Large intestine (tissue), 12 donors: ENCODE measurements at places on chromosomes 7 and 10. TPM values are rescaled to one million over a fixed set of nuclear protein-coding genes. Genes with fewer than 3 reads are reported as not detected.
A peak's percentile ranks its signal among the peaks of the same experiment; 100 is the strongest.

DNA sequence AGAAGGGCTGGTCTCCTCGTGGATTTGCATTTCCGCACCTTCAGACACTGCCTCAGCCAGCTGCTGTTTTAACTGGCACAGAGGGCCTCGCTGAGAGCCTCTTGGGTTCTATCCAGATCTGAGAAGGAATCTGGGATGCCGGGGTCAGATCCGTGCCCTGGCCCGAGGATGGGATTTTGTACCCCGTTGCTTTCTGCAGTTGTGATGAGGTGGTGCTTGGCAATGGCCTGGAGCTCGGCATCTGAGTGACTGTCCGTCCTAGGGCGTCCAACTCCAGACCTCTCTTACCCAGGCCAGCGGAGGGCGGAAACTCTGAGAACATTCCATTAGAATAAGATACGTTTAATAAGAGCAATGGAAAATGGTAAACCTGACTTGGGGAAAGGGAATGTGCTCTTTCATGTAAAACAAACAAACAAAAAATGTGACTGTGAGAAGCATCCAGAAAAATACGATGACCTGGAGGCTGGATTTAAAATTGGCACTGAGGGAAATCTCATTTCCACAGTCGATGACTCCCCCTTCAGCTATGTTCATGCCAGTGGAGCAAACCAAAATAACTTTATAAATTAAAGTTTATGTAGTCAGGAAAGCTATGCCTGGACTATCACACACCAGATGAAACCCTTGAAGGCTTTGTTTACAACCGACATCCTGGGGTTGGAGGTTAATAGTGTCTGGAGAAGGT is 39.6 kb downstream of the GRK5 start:
- peaks cover 26% of the 10 kb centered on the region for H3K4me1 ChIP-seq

DNA sequence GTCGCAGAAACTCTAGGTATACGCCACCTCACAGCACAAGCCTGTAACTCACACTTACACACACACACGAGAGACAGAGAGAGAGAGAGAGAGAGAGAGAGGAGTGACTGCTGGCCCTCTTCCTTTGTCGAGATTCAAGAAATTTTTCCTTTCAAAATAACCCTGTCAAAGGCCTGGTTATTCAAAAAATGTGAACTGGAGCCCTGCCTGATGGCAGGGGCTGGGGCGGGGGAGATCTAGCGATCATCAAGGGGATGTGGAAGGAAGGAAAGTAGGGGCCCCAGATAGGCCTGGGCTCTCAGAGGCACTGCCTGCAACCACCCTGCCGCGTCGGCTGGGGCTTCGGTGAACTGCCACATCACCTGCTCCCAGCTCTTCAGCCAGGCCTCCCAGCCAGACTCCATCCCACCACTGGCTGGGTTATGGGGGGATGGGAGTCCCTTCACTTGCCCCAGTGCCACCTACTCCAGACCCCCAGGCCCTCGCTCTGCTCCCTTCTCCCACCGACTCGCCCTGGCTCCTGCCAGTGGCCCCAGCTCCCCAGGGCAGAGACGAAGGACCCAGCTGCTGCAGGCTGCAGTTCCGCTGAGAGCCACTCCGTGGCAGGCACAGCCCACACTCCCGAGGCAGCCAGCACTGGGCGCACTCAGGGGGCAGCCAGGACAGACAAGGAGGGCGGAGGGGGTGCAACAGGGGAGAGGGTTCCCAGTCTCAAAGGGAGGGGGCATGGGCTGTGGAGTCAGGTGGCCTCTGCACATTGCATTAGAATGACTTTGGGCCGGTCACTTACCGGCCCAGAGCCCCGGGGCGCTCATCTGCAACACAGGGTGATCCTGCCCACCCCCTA is 15.3 kb downstream of the KCNH2 start:
- H3K4me3 ChIP-seq = no peak overlapping the region
- H3K27ac ChIP-seq = peak overlapping the region; percentile 39
- no peaks in the 10 kb centered on the region for H3K36me3 ChIP-seq
- H3K4me1 ChIP-seq = peaks cover 9% of the 10 kb centered on the region

GRCh38 chr10:75972491-75973276 is 541.3 kb downstream of the LRMDA start:
- DNase-seq = peak; percentile 33
- no peak overlapping the region for H3K27ac ChIP-seq
- H3K4me3 ChIP-seq = no peak overlapping the region
- no peaks in the 10 kb centered on the region for H3K27me3 ChIP-seq

- DNase-seq = peak; percentile 37
- H3K27me3 ChIP-seq = no peaks in the 10 kb centered on the region
- H3K4me1 ChIP-seq = peaks cover 37% of the 10 kb centered on the region
- H3K4me3 ChIP-seq = no peak overlapping the region
- peak overlapping the region; percentile 27 for H3K27ac ChIP-seq
- H3K36me3 ChIP-seq = no peaks in the 10 kb centered on the region
Observed at GRCh38 chr7:20306180-20306946, 24.3 kb upstream of the ITGB8 start.

- peaks cover 26% of the 10 kb centered on the region for H3K4me1 ChIP-seq
- no peaks in the 10 kb centered on the region for H3K36me3 ChIP-seq
- H3K27me3 ChIP-seq = no peaks in the 10 kb centered on the region
Observed at GRCh38 chr10:102963756-102964025, 45.6 kb downstream of the CNNM2 start.

- H3K4me3 ChIP-seq = no peak overlapping the region
- DNase-seq = no peak
- H3K4me1 ChIP-seq = no peaks in the 10 kb centered on the region
- no peaks in the 10 kb centered on the region for H3K36me3 ChIP-seq
Observed at GRCh38 chr7:18475488-18475887, 20.1 kb upstream of the HDAC9 start.

- DNase-seq = peak; percentile 89
- H3K27ac ChIP-seq = peak overlapping the region; percentile 87
- peaks cover 36% of the 10 kb centered on the region for H3K36me3 ChIP-seq
- peaks cover 55% of the 10 kb centered on the region for H3K4me1 ChIP-seq
Observed at GRCh38 chr7:98283127-98283886, 1.8 kb downstream of the BRI3 start.

DNA sequence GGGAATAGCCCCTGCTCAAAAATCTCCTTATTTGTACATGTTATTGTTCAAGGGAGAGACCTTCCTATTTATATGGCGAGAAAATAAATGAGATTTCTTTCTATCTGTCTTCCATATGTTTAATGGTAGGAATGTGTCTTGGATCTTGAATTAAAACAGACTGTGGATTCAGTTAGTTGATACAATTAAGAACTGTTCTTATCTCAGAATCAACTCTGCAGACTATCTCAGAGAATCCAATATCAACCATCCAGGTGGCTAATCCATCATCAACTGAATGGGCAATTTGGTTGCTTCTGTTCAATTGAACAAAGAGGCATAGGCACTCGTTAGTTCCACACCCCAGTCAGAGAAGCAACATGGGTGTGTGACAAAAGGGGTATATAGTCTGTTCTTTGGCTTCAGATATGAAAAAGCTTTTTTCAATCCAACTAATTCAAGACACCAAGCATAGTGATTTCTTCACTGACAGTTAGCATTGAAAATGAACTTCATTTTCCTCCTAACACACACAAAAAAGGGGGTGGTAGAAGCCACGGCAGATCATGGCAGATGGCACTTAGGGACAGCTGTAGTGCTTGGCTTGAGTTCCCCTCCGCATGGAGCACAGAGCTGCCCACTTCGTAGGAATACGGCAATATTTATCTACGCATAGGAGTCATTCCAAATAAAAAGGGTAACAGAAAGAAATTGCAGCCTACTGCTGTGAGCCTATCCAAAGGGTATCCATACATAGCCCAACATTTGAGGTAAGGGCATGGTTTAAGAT is 135.9 kb downstream of the KIAA1217 start:
- peak overlapping the region; percentile 25 for H3K27ac ChIP-seq
- no peaks in the 10 kb centered on the region for H3K27me3 ChIP-seq
- no peaks in the 10 kb centered on the region for H3K36me3 ChIP-seq
- H3K4me3 ChIP-seq = no peak overlapping the region
- no peaks in the 10 kb centered on the region for H3K4me1 ChIP-seq
- DNase-seq = no peak

DNA sequence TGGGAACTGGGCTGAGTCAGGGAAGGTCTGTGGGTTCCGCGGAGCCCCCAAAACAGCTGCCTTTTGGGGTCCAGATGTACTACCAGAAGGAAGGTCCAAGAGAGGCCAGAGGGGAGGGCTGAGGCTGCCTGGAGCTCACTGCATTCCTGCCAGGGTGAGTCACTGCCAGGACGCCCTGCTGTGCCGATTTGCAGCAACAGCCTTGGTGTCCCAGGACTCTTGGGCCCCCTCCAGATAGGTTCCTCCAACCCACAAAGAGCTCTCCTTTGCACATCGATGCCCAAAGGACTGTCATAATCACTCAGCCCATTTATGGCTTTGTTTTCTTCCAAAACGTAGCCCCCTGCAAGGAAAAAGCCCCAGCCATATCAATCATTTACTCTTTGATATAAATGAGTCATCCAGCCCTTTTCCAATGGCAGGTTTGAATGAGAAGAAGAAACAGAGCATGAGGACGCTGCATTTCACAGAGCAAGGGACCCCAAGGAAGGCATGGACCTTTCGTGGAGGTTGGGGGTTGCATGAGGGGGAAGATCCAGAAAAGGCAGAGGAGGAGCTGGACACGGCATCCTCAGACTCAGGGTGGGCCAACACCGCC is 32.2 kb upstream of the COL13A1 start:
- H3K4me3 ChIP-seq = no peak overlapping the region
- H3K36me3 ChIP-seq = no peaks in the 10 kb centered on the region
- H3K27me3 ChIP-seq = peaks cover 5% of the 10 kb centered on the region
- H3K4me1 ChIP-seq = no peaks in the 10 kb centered on the region

DNA sequence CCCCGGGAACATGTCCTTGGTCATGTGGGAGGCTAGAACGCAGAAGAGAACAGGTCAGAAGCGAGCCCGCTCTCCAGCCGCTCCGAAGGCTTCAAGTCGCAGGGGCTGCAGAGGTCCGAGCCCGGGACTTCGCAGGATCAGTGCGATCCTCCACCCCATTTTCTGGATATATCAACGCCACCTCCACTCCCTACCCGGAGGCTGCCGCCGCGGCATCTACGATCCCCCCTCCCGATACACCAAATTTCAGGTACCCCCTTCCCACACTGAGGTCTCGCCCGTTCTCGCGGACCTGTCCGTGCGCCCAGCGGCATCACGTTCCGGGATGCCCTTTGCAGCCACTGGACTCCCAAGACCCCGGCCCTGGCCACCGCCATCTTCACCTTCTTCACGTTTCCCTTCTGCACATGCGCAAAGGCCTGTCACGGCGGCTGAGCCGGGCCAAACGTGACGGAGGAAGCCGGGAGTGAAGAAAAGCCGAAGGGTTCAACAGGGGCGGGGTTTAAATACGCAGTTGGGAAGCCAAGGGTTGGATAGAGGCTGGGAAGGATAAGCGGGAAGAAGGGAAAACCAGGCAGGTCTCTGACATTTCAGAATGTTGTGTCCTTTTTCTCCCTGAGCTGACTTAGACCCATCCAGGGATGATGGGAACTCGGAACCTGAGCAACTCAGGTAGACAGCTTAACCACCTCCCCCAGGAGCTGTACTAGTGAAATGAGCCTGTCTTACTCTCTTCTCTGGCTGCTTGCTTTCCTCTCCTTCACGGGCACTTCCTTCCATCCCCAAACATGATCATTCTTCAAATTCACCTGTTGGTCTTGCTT is at the start of gene NDUFB8:
NDUFB8 (minus strand) TSS at position 397 of the 824 bp plus-strand sequence; CDS start at position 377, 20 bp downstream.
- H3K27me3 ChIP-seq = no peaks in the 10 kb centered on the region
- H3K36me3 ChIP-seq = peaks cover 22% of the 10 kb centered on the region
- peak; percentile 91 for DNase-seq
- H3K4me3 ChIP-seq = peak within 1 kb of the TSS; percentile 94

DNA sequence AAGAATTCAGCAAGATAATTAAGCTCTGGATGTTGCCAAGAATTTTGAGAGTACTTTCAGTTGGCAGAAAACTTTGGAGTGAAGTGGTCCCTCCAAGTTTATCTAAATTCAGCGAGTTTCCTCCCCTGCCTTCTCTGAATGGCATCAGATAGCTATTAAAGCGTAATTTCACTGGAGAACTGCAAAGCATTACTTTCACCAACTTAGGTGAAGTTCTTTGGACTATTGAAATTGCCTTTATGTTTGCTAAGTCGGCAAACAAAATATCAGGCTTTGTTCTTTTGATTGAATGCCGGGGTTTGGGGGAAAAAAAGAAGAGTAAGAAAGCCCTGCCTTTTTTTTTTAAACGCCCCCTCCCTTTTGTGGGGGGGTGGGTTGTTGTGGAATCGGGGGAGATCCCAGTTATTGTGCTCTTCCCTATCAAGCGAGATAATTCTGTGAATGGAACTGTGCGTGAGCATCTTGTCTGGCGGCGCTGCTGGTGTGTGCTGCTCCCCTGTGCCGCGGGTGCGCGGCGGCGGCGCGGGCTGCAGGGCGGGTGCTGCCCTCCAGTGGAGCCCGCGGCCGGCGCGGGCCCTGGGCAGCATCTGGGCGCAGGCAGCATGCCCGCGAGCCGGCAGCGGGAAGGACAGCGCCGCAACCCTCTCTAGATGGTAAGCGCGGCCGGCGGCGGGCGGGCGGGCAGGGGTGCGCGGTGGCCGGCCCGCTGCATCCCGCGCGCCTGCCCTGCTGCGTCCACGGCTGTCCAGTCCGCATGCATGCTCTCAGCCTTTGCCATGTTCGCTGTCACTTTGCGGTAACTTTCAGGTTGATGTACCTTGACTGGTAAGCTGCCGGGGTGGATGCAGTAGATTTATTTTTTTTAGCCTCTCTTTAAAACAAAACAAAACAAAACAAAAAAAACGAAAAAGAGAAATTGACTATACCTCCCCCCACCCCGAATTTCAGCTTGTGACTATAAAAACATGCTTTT is 176.5 kb downstream of the TCF7L2 start:
- peak; percentile 51 for DNase-seq
- H3K4me3 ChIP-seq = no peak overlapping the region

DNA sequence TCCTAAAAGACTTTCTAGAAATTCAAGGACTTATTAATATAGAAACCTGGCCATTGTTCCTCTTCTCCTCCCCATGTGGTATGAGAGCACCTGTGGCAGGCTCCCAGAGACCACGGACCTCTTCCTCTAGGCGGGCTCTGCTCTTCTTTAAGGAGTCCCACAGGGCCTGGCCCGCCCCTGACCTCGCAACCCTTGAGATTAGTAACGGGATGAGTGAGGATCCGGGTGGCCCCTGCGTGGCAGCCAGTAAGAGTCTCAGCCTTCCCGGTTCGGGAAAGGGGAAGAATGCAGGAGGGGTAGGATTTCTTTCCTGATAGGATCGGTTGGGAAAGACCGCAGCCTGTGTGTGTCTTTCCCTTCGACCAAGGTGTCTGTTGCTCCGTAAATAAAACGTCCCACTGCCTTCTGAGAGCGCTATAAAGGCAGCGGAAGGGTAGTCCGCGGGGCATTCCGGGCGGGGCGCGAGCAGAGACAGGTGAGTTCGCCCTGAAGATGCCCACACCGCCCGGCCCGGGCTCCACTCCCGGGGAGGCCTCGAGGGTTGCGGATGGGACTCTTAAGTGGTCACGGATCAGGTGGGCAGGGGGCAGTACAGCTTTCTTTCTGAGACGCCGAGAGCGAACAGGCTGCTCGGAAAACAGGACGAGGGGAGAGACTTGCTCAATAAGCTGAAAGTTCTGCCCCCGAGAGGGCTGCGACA is at the start of gene SLC26A4:
SLC26A4 (plus strand) TSS at position 448 of the 700 bp plus-strand sequence. CDS start 814 bp downstream, outside the sequence.
- H3K4me3 ChIP-seq = peak within 1 kb of the TSS; percentile 44
- peaks cover 59% of the 10 kb centered on the region for H3K27me3 ChIP-seq
- no peaks in the 10 kb centered on the region for H3K36me3 ChIP-seq
- H3K4me1 ChIP-seq = no peaks in the 10 kb centered on the region

ZNF800 gene
- 22.1 TPM for polyA plus RNA-seq

OR2A12 gene
- 0.04 TPM for polyA plus RNA-seq

CLRN3 gene
- 121 TPM for polyA plus RNA-seq

CASP7 gene
- 31.3 TPM for polyA plus RNA-seq

INSYN2A gene
- polyA plus RNA-seq = 0.57 TPM

GPR26 gene
- 0.16 TPM for polyA plus RNA-seq

ENO4 gene
- polyA plus RNA-seq = 1.1 TPM

BAG3 gene
- polyA plus RNA-seq = 12.3 TPM

PIP gene
- not detected for polyA plus RNA-seq

SLC13A4 gene
- polyA plus RNA-seq = 1.1 TPM

NUTM2A gene
- polyA plus RNA-seq = 1.3 TPM

PRR15 gene
- 70.8 TPM for polyA plus RNA-seq

MTERF1 gene
- polyA plus RNA-seq = 18.0 TPM
